ACHN (cell line): ENCODE measurements at places on chromosomes 12 and 14.

- no peak for DNase-seq
Measured at GRCh38 chr12:10732066-10732465, 8.9 kb upstream of the YBX3 start.

- no peak for DNase-seq
Measured at GRCh38 chr14:72544615-72545387, 349.1 kb downstream of the DPF3 start.

- peak; percentile 63 for DNase-seq
Measured at GRCh38 chr14:74038020-74038859, 19.1 kb downstream of the BBOF1 start.

DNA sequence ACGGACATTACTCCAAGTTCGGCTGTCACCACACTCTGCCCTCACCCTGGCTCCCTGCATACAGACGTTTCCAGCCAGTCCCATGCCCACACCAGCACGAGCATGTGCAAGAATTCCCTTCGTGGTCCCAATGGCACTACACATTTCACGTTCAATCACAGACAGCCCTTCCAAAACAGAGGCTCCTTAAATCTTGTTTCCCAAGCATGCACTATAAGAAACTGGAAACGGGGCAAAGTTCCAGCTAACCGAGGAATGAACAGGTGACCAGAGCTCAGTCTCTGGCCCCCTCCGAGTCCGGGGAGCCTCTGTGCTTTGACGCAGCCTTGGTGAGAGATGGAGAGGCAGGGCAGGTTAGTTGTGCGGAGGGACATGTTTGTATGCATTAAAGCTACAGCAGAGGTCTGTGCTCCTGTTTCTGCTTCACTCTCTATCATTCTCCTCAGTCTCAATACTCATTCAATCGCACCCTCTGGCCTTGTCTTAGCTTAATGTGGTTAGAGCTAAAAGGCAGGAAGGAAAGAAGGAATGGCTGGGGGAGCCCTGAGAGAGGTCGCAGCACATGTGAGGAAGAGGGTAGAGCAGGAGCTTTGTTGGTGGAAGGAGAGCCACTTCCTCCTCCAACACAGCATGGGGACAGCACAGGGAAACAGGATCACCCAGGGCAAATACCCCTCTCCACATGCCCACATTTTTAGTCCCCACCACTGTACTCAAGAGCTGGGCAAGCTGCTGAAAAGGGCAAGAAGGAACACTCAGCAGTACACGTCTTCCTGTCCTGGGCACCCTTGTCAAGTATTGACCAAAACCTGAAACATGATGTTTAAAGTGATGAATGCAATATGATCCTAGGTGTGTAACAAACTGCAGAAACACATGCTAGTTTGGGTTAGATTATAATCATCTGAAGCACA lies 12.2 kb upstream of the SELPLG start:
- no peak for DNase-seq

DNA sequence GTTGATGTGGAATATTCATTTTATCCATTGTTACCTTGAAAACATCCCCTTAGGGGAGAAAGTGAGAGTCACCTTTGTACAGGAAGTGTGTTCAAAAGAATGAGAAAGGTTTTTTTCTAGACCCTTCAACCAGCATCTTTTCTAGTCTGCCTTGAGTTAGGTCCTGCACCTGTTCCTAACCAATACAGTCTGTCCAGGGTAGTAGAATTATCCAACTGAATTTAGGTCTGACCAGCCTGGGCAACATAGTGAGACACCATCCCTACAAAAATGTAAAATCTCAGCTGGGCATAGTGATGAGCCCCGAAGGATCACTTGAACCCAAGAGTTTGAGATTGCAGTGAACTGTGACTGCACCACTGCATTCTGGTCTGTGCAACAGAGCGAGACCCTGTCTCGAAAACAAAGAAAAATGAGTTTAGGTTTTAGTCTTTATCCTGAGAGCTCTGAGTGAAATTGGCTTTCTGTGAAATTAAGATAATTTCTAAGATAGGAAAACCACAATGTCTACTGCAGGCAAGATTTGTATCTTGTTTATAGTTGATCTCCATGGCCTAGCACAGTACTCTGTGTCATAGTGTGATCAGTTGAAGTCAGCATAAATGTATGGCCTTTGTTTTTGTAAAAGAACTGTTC lies 25.2 kb downstream of the ARHGAP5 start:
- DNase-seq: no peak

DNA sequence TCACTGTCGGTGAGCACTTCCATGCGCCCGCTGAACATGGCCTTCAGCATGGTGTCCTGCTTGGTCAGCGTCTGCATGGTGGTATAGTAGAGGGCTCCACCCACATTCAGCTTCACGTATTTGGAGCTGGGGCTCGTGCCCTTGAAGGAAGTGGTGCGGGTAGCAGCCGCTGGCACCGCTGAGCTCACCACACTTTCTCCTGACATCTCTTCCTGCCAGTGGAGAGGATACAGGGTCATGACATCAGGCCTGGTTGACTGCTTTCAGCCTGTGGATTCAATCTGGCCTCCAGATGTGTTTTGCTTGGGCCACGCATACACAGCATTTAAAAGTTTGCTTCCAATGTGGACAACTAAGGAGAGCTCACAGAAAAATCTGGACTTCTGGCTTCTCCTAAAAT lies 7.6 kb downstream of the KCTD10 start:
- DNase-seq: no peak

GRCh38 chr14:80575763-80576162 lies 364.5 kb upstream of the DIO2 start:
- no peak for DNase-seq

DNA sequence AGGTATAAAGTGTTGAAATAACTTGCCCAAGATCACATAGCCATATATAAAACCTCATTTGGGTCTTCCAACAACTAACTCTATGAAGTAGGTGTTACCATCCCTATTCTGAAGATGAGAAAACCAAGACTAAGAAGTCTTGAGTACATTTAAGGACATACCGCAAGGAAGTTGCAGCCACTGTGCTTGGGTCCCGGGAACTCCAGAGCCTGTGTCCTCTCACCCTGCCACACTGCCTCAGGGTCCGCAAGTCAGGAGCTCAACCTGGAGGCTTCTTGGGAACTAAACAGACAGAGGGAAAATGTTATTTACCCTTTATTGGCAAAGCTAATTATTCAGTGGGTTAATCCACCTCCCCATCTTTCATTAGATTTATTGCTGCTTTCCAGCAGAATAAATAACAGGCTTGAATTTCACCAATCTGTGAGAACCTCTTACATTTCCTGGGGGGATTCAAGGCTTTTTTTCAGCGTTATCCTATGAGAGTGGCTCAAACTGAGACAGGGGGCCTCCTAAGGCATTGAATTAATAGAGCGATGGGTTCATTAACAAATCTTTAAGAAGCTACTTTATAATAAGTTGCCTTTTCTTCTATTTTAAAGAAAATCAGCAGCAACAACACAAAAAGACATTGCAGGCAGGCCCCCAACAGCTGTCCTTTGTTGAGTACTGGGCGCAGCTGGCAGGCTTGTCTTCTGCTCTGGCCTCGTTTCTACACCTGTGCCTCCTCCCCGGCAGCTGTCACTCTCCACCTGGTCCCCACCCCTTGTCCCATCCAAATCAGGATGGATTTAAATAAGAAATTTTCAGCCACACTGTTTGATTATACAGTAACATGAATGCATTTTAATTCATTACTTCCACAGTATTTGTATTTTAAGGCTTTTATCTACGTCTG lies 25.3 kb downstream of the PHLDA1 start:
- no peak for DNase-seq

GRCh38 chr14:75015496-75015895 lies 12.8 kb downstream of the EIF2B2 start:
- no peak for DNase-seq

DNA sequence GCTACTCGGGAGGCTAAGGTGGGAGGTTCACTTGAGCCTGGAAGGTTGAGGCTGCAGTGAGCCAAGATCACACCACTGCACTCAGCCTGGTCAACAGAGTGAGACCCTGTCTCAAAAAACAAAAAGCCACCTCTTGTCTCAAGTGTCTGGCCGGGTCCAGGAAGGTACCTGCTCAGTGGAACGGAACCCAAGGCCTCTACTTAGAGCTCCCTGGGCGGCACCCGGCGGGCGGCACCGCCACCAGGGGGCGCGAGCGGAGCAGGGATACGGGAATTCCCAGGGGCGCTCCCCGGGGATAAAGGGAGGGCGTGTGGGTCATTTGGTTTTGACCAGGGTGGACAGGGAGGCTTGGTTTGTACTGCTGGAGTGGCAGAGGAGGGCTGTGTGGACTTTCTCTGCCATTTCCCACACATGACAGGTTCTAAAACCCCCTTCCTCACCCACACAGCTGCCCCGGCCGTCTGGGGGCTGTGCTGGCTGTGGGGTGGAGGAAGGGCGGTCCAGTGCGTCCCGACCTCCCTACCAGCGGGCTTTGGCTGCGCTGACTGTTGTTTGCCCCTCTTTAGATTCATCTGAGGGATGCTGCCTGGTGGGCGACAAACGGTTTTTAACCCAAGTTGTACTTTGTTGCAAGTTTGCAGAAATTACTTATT lies 91.4 kb downstream of the SETD3 start:
- peak; percentile 67 for DNase-seq
